ENCODE measurements at places on chromosomes 7 and 10.
A peak's percentile ranks its signal among the peaks of the same experiment; 100 is the strongest.

GRCh38 chr7:140857048-140857447 lies 67.7 kb downstream of the BRAF start:
- no peak for DNase-seq

DNA sequence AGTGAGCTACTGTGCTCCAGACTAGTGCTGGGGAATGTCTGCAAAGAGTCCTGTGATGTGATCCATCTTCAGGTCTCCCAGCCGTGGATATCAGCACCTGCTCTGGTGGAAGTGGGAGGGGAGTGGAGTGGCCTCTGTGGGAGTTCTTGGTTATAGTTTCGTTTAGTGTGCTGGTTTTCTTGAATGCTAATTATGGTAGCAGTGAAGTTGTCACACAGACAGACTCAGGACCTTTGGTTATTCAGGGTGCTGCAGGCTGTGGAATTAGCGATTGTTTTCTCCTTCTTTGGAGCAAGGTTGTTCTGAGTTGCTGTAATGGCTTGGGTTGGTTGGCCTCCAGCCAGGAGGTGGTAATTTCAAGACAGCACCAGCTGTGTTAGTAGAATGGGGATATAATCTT lies 132.7 kb upstream of the HGF start:
- no peak for DNase-seq

GRCh38 chr10:59991661-59992060 lies 85.3 kb upstream of the CCDC6 start:
- DNase-seq: no peak

DNA sequence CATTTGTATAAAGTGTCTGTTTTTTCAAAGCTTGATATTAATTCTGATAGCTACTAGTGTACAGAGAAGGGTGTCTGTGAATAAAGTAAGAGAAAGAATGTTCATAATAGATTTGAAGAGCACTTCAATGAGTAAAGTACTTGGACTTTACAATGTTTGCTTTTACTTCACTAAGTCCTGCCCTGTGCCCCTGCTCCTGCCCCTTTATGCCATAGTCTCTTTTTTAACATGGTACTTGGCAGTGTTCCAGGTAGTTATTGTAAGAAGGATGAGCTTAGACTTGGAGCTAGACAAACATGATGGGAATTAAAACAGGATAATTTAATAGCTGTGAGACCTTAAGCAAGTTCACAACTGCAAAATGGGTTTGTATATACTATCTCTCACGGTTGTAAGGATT lies 41.0 kb downstream of the ZEB1 start:
- DNase-seq: no peak

DNA sequence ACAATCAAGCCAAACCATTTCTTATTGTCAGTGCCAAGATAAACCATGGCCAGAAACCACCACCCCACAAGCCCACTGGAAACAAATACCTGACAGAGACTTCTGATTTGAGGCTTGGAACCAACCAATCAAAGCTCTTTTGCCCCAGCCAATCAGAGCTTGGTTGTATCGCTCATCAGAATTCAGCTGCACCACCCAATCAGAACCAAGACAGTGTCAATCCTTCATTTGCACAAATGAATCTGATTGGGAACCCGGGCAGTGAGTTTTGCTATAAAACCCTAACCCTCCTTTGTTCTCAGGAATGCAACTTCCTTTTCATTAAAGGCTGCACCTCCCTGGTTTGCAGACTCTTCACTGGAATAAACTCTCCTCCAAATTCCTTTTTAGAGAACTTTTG lies 87.4 kb downstream of the ELAPOR2 start:
- DNase-seq: no peak

GRCh38 chr10:9824631-9825071 lies 1193.0 kb upstream of the CELF2 start:
- no peak for DNase-seq

DNA sequence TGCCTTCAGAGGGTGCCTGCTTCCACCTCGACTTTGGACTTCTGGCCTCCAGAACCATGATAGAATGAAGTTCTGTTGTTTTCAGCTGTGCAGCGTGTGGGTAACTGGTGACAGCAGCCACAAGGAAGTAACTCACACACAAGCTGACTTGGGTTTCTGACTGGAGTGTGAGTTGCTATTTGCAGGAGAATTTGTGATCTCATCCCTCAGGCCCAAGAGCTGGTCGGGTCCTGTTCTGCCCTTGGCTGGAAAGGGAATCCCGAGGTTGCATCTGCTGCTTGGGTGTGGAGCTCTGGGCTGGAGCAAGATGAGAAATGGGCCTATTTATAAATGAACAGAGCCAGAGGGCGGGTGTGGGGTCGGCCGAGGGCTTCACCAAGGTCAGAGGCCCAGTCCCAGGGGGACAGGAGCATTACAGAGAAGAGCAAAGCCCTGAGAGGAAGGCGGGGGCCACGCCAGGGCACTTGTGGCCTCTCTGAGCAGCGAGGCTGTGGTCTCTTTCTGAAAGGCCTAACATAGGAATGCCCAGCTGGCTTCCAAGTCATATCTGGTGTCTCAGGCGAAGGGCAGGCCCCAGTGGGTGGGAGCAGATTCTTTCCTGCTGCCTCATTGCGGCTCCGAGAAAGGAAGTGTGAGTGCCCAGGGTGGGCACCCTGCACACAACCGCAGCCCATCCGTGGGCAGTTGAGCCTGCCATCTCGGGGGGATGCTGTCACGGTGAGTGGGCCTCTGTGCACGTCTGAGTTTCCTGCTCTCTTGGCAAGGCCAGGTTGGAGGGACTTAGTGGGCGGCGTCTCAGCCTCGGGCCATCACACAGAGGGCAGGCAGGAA lies 26.5 kb upstream of the C10orf71 start:
- DNase-seq: peak; percentile 79

Data from Right ventricle myocardium inferior (tissue), 1 donor.